RWPE1 (cell line): ENCODE measurements at places on chromosomes 2 and 18.

DNA sequence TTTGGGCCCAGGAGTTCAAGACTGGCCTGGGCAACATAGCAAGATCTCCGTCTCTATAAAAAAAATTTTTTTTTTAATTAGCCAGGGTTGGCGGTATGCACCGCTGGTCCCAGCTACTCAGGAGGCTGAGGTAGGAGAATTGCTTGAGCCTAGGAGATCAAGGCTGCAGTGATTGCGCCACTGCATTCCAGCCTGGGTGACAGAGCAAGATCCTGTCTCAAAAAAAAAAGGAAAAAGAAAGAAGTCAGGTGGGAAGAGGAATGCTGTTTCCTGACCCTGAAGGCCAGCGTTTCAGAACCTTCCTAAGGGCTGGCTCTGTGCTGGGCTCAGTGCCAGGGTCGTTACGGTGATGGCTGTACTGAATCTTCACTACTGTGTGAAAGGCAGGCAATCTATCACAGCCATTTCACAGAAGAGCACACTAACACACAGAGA, 35.0 kb upstream of the AGAP1 start:
- peak; percentile 52 for DNase-seq

GRCh38 chr18:76491473-76491775, 3.6 kb downstream of the ZNF516 start:
- peak; percentile 78 for DNase-seq

DNA sequence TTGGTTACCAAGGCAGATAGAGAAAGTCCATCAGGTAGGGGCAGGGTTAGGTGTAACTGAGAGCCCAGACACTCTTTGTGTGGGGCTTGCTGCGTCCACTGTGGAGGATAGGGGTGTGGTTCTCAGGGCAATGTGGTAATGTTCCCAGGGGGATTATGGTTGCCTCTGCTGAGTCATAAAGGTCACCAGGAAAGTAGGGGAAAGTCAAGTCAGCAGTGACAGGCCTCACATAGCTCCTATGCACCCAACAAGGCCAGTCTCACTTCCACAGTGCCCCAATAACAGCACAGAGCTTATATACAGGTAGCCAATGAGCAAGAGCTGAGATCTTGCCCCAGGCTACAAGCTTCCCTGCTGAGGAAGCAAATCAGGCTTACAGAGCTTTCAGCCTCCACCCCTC, 1438.0 kb upstream of the ZEB2 start:
- no peak for DNase-seq

DNA sequence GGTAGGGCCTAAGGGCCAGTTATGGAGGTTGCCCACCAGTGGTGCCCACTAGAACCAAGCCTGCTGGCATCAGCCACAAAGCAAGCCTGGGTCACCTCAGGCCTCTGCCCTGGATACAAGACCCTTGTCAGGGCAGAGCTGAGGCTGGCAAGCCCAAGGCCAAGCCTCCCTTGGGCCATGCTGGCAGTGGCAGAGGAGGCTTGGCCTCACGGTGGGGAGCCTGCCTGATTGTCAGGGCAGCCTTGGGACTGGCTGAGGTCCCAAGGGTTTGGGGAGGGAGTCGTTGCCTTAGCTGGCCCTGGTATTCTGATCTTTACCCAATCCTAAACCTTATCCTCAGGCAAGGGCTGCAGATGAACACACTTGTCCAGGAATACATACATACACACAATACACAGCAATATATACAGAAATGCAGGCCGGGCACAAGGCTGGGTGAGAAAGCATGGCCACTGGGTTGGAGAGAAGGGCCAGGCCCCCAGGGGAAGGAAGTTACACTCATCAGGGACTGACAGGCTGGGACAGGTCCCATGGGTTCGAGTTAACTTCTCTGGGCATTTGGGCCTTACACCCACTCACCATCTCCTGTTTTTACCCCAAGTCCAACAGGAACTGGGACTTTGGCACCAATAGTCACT, 21.0 kb downstream of the CCT7 start:
- DNase-seq, result no peak
